ENCODE measurements at places on chromosomes 1 and 21.

GRCh38 chr21:46297338-46298271 lies 11.5 kb downstream of the YBEY start:
- DNase-seq = no peak

DNA sequence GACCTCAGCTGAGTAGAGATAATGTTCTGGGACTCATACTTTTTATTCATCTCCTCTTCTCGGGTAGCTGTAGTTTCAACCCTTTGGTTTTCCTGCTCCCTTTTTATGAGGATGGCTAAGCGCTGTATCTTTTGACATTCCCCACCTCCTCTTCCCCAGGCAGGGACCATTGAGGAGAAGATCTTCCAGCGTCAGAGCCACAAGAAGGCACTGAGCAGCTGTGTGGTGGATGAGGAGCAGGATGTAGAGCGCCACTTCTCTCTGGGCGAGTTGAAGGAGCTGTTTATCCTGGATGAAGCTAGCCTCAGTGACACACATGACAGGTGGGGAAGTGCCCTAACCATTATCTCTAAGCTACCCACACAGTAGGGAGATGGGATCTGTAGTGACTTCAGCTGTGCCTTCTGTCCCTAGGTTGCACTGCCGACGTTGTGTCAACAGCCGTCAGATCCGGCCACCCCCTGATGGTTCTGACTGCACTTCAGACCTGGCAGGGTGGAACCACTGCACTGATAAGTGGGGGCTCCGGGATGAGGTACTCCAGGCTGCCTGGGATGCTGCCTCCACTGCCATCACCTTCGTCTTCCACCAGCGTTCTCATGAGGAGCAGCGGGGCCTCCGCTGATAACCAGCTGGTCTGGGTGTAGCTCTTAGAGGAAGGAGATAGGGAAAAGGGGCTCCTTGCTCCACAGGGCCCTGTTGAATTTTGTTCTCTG lies 25.6 kb downstream of the LRRC41 start:
- no peak for DNase-seq

DNA sequence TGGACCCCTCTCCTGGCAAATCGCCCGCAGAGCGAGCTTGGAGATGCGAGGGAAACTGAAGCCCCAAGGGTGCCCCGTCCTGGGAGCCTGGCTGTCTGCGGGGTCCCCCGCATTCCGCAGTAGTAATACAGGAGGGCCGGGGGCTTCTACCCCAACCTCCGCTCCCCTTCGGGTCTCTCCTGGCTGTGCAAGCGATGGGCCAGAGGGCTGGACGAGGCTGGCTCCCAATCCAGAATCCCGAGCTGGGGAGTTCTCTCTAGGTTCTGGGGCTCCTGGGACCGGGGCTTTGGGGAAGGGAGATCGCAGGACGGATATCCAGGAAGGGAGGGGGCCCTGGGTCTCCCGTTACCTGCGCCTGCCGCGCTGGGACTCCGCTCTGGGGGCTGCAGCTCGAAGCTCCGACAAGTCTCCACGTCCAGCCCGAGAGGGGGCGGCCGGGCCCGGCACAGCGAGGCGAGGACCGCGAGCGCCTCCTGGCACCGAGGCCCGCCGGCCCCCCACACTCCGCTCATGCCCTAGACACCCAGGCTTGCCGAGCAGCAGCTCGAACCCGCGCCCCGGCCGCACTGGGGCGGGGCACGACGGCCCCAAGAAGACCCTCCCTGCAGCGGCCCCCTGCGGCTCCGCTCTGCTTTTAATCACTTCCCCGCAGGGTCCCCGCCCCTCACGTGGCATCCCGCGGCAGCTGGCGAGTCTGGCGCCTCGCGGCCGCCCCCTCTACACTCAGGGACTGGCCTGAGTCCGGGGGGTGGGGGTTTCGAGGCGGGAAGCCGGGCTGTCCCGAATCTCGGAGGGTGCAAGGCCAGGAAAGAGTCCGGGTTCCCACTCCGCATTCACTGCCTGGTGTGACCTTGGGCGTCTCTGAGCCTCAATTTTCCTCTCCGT lies at the start of gene SYT6:
Gene SYT6, minus strand, starts transcription at position 609 of the 885 bp plus-strand sequence. Its CDS starts 97 bp downstream, at position 512.
- no peak for DNase-seq

- no peak for DNase-seq
These were observed 81.7 kb upstream of the TMPRSS2 start for GRCh38 chr21:41589620-41590175.

DNA sequence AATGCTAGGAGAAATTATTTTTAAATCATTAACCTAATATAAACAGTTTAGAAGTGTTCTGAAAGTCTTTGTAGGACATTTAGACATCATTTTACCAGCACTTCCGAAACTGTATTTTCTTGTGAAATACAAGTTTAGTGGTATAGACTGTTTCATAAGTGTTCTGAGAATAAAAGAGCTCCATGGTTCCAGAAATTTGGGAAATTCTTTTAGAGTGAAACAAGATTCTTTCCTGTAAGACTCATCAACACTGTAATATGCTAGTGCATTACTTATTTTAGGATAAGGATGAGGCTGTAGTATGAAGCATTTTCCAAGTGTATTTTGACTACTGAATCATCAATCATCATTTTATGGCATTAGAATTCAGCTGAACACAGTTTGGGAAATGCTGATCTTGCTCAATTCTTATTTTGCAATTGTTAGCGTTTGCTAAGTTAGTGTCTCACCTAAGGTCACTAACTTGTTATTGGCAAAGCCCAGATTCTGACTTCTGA lies 73.4 kb downstream of the CEP350 start:
- DNase-seq = no peak

DNA sequence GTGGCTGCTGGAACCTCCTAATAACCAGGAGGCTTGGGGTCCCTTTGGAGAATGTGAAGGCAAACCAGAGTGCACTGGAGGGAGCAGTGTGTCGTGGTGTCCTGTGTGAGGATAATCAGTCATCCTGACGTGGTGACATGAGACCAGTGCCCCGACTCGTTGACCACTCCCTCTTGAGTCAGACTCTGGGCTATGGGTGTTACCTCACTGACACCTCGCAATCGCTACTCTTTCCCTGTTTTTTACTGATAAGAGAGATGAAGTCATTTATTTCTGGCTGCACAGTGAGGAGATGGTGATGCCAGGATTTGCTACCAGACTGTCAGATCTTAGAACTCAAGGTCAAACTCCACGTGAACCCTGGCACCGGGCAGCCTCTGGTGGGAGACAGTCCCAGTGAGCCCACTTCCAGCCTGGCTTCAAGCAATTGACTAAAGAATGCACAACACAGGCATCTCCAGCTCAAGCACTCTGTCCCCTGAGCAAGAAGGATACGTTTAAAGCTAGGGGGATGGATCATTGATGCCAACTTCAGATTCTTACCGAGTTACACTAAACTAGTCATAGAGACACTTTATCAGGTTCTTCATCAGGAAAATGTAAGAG lies 30.3 kb downstream of the UBASH3A start:
- DNase-seq = no peak

DNA sequence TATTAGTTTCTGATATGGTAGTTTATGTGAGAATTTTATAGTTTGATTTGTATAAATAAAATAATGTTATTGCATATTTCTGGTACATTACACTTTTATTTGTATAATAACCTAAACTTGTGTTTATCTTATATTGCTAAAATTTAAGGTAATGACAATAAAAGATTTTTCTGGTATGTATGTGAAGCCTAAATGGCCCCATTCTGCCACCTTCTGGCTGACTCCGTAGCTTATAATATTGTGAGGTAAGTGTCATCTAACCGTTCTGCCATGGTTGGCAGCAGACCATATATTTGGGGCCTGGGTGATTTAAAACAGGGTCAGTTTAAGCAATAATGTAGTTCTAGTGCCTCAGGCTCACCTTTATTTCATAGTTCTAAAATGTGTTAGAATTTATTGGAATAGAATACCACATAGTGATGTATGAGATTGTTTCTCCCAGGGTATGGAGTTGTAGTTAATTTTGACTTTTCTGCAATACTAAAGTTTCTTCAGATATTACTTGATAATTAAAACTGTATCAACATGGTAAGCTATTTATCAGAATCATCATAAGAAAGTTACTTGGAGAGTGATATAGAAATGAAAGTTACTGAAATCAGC lies 21.2 kb upstream of the PRKACB start:
- DNase-seq = no peak

- DNase-seq = no peak
These were observed 80.8 kb downstream of the S1PR1 start for GRCh38 chr1:101317590-101317989.

DNA sequence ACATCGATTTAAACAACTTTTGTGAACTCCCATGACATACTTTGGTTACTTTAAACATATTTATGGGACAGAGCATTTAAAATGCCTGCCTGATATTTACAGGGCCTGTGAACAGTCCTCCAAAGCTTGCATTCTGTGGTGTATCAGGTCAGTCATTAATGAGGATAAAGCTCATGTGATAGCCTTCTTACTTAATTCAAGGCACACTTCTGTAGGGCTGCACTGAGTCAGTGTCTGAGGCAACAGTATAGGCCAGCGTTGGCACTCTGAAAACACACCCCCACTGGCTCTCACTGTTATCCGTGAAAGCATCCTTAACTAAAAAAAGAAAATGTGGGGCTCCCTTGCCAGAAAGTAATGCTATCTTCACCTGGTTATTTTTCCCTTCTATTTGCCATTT lies 200.0 kb downstream of the NFIA start:
- DNase-seq = no peak

DNA sequence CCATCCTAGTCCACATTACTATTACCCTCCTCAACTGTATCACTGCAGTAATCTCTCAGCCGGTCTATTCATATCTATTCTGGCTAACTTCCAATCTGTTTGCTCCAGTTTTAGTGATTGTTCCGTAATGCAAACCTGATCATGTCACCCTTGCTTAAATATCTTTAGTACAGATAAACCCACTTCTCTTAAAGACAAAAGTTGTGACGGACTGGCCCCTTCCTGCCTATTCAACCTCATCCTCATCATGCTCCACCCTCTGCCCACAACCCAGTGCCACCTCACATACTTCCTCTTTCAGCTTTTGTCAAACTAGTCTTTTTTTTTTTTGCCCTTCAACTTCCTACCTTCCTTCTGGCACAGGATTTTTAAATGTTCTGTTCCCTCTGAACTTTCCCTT lies 2.8 kb upstream of the C1orf162 start:
- DNase-seq = no peak

- DNase-seq = no peak
These were observed 108.1 kb downstream of the ATP1B1 start for GRCh38 chr1:169214598-169214997.

DNA sequence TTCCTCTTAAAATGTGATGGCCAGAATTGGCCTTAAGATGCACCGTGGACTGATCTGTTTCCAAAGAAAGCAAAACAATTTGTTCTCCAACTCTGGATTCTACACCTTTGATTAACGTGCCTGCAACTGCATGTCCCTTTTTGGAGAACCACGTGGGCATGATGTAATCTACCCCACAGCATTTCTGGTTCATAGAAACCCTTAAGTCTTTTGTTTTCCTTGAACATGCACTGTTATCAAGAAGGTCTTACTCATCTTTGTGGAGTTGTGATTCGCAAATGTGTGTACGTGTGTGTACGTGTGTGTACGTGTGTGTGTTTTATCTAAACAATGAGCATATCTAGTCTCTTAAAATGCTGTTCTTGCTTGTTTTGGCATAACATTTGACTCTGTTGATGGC lies 57.8 kb downstream of the LPAR3 start:
- no peak for DNase-seq

DNA sequence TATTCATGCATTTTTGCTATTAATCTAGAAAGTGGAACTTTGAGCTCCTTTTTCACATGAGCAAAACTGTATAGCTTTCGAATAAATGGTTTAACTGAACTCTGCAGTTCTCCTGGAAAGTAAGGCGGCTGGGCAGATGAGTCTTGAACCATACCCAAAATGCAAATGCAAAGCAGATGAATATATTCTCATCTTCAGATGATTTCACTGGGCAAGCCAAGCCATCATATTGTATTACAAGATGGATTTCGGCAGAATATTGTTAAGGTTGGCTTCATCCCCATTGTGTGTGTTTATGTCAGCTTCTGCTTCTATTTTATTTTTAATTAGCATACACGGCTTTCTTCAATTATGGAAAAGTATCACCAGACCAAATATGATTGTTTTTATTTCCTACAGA lies 209.6 kb downstream of the GREM2 start:
- DNase-seq = no peak

- DNase-seq = no peak
These were observed 2.8 kb upstream of the TP53BP2 start for GRCh38 chr1:223848536-223848935.

DNA sequence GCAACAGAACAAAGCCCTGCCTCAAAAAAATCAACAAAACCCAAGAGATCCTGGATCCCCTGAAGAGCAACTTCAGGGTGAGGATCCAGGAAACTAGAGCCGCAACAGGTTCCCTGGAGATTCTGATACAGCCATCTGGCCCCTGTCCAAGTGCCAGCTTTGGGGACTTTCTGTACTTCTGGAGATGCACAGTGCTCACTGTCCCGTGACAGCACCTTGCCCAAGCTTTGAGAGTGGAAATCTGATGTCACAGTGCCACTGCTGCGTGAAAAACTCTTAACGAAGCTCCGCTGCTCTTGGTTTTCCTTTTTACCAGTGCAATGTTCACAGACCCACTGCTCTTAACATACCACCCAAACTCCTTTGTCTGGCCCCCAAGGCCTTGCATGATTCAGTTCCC lies 26.3 kb downstream of the STK40 start:
- DNase-seq = no peak

- no peak for DNase-seq
These were observed 10.7 kb downstream of the RNF223 start for GRCh38 chr1:1063261-1063944.

GRCh38 chr1:184489908-184490307 lies 103.1 kb downstream of the C1orf21 start:
- DNase-seq = no peak

DNA sequence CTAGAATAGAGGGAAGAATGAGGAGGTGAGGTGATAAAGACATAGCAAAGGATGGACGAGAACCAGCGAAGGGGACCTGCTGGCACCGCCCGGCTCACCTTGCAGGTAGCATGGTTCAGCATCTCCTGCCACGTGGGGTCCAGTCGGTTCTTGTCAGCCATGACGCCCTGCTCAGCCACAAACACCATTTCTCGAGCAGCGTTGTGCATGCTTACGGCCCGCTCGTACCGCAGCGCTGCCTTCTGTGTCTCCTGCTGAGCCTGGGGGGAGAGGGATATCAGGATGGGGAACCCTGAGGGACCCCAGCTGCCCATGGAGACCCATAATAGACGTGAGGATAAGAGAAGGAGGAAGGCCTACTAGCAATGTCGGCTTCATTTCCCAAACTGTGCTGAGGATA lies 11.4 kb downstream of the SH3BP5L start:
- no peak for DNase-seq

- DNase-seq = no peak
These were observed 15.0 kb downstream of the COL6A1 start for GRCh38 chr21:45996311-45997204.

DNA sequence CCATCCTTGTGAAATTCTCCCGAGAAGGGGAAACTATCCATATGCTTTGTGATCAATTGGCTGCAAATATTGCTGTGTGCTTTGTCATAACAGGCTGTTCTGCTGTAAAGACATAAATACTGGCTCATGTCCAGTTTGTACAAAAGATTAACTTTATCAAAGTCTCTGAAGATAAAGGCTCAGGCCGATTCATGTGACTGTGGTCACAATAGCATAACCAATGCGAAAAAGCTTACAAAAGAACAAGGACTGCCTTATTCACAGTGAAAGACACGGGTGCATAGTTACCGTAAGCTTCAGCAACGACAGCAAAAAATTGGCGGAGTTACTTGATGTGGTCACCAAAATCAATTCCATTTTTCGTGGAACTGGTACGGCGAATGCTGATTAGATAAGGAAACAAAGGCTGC lies 173.6 kb upstream of the CHRM3 start:
- no peak for DNase-seq

GRCh38 chr1:1603671-1604373 lies 3.9 kb upstream of the FNDC10 start:
- DNase-seq = no peak

Measured in activated naive CD4-positive, alpha-beta T cell treated with anti-CD3 and anti-CD28 coated beads, Interleukin-2, amount 50 U/mL, for 72 hours (primary cell).